ENCODE measurements at places on chromosomes 4 and X.

- DNase-seq = no peak
Observed at GRCh38 chrX:16687514-16687913, 25.0 kb downstream of the CTPS2 start.

GRCh38 chr4:8103421-8104390, 54.9 kb downstream of the ABLIM2 start:
- no peak for DNase-seq

GRCh38 chr4:107564326-107564725, 155.7 kb downstream of the PAPSS1 start:
- no peak for DNase-seq

GRCh38 chr4:53019485-53020382, 157.6 kb downstream of the RASL11B start:
- no peak for DNase-seq

Measured in NCI-H345 (cell line).